ENCODE measurements at places on chromosomes 2 and 18. TPM values are rescaled to one million over a fixed set of nuclear protein-coding genes. Genes with fewer than 3 reads are reported as not detected.

DNA sequence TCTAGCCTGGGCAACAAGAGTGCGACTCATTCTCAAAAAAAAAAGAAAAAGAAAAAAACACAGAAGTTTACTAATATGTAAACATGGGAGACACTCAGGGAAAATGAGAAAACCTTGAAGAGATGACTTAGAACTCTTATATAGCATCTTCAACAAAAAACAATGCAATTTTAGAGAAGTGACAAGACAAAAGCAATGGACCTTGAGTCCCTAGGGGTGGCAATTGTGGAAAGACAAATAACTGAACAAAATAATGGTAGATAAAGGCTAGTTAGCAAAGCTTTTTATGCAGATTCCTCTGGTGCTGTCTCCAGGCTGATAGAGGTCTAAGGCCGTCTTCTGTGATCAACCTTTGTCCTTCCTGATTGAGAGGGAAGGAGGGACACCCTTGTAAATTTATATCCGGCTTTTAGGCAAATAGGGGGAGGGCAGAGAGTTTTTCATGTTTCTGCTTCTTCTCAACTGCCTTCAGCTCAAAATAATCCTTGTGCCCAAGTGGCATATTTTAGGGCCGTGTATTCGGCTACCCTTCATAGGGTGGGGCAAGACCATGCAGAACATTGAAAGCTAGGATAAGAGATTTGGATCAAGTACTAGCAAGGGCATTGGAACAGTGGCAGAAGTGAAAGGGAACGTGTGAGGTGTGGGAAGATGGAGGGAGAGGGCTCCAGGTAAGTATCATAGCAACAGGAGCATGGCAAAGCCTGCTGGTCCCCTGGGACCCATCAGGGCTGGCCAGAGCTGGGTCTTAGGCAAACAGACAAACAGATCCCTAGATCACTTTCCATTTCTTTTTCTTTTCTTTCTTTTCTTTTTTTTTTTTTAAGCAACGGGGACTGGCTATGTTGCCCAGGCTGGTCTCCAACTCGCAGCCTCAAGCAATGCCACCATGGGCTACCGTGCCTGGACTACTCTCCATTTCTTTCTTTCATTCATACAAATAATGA is 116.2 kb upstream of the STPG4 start:
- peaks cover 21% of the 10 kb centered on the region for H3K4me1 ChIP-seq
- H3K27ac ChIP-seq, result peak overlapping the region; percentile 2
- no peak overlapping the region for H3K4me3 ChIP-seq

- H3K4me3 ChIP-seq, result no peak overlapping the region
- H3K27ac ChIP-seq, result no peak overlapping the region
- peaks cover 40% of the 10 kb centered on the region for H3K4me1 ChIP-seq
- DNase-seq, result no peak
- H3K27me3 ChIP-seq, result no peaks in the 10 kb centered on the region
- no peaks in the 10 kb centered on the region for H3K36me3 ChIP-seq
These were observed 72.7 kb upstream of the MGAT5 start for GRCh38 chr2:134181219-134181618.

- H3K27ac ChIP-seq, result no peak overlapping the region
- H3K4me1 ChIP-seq, result no peaks in the 10 kb centered on the region
- no peak overlapping the region for H3K4me3 ChIP-seq
- no peaks in the 10 kb centered on the region for H3K36me3 ChIP-seq
- no peaks in the 10 kb centered on the region for H3K27me3 ChIP-seq
These were observed 84.1 kb upstream of the MGAT5 start for GRCh38 chr2:134169788-134170187.

DNA sequence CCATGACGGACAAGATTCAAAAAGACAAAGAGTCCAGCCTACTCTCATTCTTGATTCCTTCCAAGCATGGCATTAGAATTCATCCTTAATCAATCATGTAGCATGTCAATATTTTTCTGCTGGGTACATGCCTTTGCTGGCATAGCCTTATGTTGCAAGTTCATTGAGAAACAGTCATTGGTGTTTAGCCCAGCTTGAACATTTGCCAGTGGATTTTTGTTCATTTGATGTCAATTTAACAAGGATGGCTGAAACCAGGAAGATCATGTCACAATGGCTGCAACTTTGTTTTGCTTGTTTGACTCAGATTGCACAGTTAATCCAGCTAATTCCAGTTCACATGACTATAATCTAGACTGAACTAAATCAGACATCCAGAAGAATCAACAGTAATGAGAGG is 1132.2 kb downstream of the LRP1B start:
- no peak overlapping the region for H3K4me3 ChIP-seq
- H3K27ac ChIP-seq, result no peak overlapping the region
- H3K27me3 ChIP-seq, result no peaks in the 10 kb centered on the region

DNA sequence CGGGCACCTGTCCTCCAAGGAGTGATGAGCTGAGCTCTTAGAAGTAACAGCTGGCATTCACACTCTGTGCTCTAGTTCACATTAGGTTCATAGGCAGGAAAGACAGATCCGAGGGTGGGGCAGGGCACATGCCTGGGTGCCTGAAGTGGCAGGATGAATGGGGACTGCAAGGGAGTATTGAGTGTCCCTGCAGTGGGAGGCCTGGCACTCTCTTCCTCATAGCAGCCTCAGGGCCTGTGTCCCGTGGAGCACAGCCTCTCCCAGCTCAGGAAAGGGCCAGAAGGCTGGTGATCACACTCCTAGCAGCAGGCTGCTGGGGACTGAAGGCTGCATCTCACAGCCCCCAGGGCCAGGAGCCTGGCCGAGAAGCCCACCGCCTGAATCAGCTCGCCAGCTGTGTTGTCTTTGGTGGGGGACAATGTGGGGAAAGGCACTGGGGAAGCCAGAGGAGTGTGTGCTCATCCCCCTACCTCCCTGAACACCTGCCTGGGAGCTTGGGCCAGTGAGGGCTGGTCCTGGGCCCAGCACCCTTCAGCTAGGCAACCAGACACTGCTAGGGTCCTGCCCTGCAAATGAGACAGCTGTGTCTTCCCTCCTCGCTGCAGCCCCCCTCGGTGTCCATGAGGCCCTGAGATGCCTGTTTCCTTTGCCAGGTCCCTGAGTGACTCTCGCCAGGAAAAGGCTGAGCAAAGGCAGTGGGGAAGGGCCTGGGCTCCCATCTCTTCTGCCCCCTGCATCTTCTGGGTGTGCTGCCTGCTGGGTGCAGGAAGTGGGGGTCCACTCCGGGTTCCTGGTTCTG is 48.2 kb upstream of the HS6ST1 start:
- peaks cover 46% of the 10 kb centered on the region for H3K4me1 ChIP-seq
- H3K27me3 ChIP-seq, result no peaks in the 10 kb centered on the region
- H3K27ac ChIP-seq, result no peak overlapping the region
- H3K36me3 ChIP-seq, result no peaks in the 10 kb centered on the region

DNA sequence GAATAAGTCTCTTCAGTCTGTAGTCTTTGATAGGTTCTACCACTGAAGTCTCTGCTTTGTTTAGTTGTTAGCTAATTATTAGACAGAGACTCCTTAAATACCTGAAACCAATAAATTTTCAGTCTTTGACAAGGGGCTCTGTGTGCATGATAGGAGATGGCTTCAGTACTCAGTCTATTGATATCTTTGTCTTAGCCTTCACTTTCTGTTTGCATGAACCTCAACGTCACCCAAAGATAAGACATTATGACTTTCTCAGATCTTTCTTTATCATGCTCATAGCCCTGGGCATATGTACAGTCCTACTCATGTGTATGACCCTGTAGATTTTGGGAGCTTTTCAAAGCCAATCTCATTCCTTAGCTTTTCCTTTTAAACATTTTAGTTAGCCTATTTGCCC is 183.5 kb upstream of the GCFC2 start:
- H3K4me3 ChIP-seq, result no peak overlapping the region
- no peaks in the 10 kb centered on the region for H3K4me1 ChIP-seq
- no peak for DNase-seq
- no peak overlapping the region for H3K27ac ChIP-seq
- no peaks in the 10 kb centered on the region for H3K27me3 ChIP-seq
- H3K36me3 ChIP-seq, result no peaks in the 10 kb centered on the region

GRCh38 chr2:169975221-169975620 is 148.0 kb downstream of the UBR3 start:
- DNase-seq, result no peak
- H3K27me3 ChIP-seq, result no peaks in the 10 kb centered on the region
- H3K4me3 ChIP-seq, result no peak overlapping the region
- no peak overlapping the region for H3K27ac ChIP-seq

DNA sequence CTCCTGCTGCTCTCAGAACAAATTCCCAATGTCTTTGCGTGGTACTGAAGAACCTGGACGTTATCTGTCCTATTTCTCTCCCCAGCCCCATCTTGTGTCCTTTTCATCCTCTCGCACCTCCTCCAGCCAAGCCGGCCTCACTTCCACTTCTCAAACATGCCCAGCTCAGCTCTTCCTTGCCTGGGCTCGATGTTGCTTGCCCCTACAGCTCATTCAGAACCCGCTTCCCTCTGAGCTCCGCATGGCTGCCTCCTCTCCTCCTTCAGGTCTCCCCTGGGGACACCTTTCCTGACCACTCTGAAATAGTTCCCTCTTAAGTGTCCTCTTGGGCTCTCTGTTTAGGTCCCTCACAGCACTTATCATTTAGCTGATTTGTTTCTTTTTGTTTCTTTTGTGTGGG is 6.7 kb upstream of the SMARCAL1 start:
- no peak overlapping the region for H3K27ac ChIP-seq
- no peak for DNase-seq
- no peaks in the 10 kb centered on the region for H3K27me3 ChIP-seq
- no peak overlapping the region for H3K4me3 ChIP-seq
- no peaks in the 10 kb centered on the region for H3K36me3 ChIP-seq
- no peaks in the 10 kb centered on the region for H3K4me1 ChIP-seq

DNA sequence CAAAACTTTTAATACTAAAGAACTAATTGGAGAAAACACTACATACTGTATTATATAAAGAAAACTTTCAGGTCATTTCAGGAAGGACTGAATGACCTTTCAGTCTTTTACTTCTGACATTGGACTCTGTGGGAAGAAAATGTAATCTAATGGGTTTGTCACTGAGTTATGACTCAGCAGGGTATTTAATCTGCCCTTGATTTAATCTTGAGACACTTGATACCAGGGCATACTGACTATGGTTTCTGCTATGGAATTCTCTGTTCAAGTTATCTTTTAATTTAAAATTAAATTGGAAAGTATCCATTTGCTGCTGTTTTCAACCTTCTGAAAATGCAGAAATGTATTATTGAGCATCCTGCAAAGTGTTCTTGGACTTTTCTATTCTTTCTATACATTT is 354.2 kb upstream of the GALNT5 start:
- no peak overlapping the region for H3K27ac ChIP-seq
- no peaks in the 10 kb centered on the region for H3K27me3 ChIP-seq
- H3K4me3 ChIP-seq, result no peak overlapping the region
- no peaks in the 10 kb centered on the region for H3K4me1 ChIP-seq

GRCh38 chr2:43737097-43737854 is 36.6 kb upstream of the DYNC2LI1 start:
- DNase-seq, result no peak
- peaks cover 7% of the 10 kb centered on the region for H3K36me3 ChIP-seq
- no peaks in the 10 kb centered on the region for H3K27me3 ChIP-seq
- H3K4me3 ChIP-seq, result no peak overlapping the region

GRCh38 chr2:216775043-216775453 is 79.7 kb upstream of the IGFBP5 start:
- peaks cover 11% of the 10 kb centered on the region for H3K4me1 ChIP-seq
- peak overlapping the region; percentile 60 for H3K27ac ChIP-seq
- no peaks in the 10 kb centered on the region for H3K36me3 ChIP-seq

GRCh38 chr2:240269380-240269779 is 128.9 kb upstream of the OTOS start:
- no peak for DNase-seq
- no peaks in the 10 kb centered on the region for H3K4me1 ChIP-seq
- H3K27ac ChIP-seq, result no peak overlapping the region
- H3K36me3 ChIP-seq, result no peaks in the 10 kb centered on the region
- H3K4me3 ChIP-seq, result no peak overlapping the region

DNA sequence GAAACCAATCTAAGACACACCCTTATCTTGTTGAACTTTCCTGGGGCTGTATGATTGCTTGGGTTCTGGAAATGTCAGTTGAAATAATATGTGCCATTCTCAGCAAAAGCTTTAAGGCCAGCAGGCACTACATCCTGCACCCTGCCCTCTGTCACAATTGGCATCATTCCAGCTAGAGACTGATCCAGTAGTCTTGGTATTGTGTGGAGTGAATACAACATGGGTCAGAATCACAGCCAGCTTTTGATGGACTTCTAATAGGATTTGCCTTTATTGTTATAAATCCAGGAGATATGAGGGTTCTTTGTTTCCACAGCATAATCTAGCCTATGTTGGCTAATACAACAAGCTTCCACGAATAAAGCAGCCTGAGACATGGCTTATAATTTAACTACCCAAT is 617.0 kb upstream of the CDH2 start:
- no peak overlapping the region for H3K27ac ChIP-seq
- no peaks in the 10 kb centered on the region for H3K36me3 ChIP-seq
- no peak overlapping the region for H3K4me3 ChIP-seq
- no peak for DNase-seq
- no peaks in the 10 kb centered on the region for H3K27me3 ChIP-seq

DNA sequence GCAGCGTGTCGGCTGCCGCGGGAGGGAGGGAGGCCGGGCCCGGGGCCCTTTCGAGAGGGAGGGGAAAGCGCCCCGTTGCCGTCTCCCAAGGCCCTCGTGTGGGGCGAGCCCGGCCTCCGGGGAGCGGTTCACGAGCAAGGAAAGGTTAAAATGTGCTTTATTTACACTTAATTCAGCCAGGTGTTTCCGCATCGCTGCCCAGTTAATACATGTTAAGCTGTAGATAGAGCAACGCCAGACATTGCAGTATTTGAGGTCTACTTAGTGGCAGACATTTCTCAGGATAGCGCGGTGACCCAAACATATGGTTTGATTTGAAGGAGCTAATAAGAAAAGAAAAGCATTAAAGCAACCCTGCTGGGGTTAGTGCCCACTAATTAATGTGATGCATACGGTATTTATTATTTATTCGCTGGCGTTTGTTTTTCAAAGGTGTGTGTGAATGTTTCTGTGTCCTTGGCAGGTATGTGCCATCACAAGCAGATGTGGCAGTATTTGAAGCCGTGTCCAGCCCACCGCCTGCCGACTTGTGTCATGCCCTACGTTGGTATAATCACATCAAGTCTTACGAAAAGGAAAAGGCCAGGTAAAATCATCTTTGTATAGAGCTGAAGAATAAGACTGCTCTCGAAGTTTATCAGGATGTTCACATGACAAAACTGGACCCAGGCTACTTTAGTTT is 571 bp downstream of the EEF1B2 start:
- peak overlapping the region; percentile 94 for H3K27ac ChIP-seq
- peaks cover 38% of the 10 kb centered on the region for H3K4me1 ChIP-seq
- no peaks in the 10 kb centered on the region for H3K27me3 ChIP-seq
- H3K36me3 ChIP-seq, result no peaks in the 10 kb centered on the region
- DNase-seq, result no peak
- H3K4me3 ChIP-seq, result peak overlapping the region; percentile 86

- H3K27ac ChIP-seq, result no peak overlapping the region
- H3K4me3 ChIP-seq, result no peak overlapping the region
- no peaks in the 10 kb centered on the region for H3K4me1 ChIP-seq
- no peaks in the 10 kb centered on the region for H3K36me3 ChIP-seq
- H3K27me3 ChIP-seq, result no peaks in the 10 kb centered on the region
These were observed 300.7 kb upstream of the DLGAP1 start for GRCh38 chr18:4755848-4756247.

The GALNT5 gene
- 3.2 TPM for total RNA-seq

The ACADL gene
- total RNA-seq, result 10.6 TPM

The NFATC1 gene
- 21.9 TPM for total RNA-seq

The NEURL3 gene
- 2.5 TPM for total RNA-seq

The PRPF40A gene
- total RNA-seq, result 74.6 TPM

Measured in vagina (tissue), 2 donors.